ENCODE measurements at places on chromosomes 1 and 21.

DNA sequence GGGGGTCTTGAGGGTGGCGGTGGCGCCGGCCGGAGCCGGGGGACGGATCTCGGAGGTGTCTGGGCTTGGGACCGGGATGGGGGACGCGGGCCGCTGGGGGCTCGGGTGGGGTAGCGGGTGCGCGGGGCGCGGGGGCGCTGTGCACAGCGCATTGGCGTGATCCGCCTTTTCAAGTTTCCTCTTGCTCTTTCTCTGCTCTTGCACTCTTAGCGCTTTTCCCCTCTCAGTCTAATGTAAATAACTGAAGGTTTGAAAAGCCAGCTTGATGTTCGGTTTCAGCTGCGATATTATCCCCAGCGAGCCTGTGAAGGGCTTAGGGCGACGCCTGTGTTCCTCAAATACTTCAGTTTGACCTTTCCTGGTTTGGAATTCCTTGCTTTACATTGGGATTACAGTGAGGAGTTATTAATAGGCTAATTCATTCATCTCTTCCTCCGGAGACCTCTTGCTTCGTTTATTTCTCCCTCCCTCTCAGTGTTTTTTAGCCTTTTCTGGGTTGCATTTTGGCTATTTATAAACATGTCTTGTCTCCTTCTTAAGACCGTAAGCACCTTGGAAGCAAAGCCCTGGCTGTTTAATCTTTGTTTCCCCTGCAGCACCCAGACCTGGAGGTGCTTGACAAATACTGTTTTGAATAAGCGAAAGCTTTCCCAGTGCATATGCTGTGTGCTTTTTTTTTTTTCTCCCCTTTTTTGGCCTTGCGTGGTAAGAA lies 693 bp downstream of the RAB4A start:
- DNase-seq: peak; percentile 54

DNA sequence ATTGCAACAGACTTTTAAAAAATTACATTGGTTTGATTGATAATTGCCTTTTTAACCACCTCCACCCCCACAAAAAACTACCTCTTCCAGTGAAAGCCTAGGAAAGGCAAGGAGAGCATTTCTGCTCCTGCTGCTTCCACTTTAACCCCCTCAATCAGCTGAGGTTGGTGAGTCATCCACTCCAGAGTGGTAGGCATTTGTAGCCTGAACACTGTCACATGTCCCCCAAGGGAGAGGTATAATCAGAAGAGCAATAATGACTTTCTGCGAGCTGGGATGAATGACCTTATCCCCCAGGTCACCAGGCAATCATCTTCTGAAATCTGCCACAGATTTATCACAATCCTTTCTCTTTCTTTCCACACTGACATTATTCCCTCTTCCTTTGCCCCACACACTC lies 126.6 kb upstream of the CAMK1G start:
- DNase-seq: peak; percentile 37

DNA sequence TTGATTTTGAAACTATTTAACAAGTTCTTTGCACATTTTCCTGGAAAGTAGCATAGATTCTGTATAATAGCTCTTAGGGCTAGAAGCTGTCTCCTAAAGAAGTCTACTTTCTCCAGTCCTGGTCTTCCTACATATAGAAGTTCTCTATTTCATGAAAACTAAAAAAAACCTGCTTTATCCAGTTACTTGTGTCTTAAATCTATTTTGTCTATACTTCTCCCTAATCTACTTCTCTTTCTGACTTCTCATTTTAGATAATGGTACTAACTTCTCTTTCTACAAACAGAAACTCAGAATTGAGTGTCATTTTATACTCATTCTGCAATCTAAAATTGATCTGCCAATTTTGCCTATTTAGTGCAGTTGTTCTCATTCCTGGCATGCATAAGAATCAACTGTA lies 28.7 kb downstream of the PDE4B start:
- no peak for DNase-seq

DNA sequence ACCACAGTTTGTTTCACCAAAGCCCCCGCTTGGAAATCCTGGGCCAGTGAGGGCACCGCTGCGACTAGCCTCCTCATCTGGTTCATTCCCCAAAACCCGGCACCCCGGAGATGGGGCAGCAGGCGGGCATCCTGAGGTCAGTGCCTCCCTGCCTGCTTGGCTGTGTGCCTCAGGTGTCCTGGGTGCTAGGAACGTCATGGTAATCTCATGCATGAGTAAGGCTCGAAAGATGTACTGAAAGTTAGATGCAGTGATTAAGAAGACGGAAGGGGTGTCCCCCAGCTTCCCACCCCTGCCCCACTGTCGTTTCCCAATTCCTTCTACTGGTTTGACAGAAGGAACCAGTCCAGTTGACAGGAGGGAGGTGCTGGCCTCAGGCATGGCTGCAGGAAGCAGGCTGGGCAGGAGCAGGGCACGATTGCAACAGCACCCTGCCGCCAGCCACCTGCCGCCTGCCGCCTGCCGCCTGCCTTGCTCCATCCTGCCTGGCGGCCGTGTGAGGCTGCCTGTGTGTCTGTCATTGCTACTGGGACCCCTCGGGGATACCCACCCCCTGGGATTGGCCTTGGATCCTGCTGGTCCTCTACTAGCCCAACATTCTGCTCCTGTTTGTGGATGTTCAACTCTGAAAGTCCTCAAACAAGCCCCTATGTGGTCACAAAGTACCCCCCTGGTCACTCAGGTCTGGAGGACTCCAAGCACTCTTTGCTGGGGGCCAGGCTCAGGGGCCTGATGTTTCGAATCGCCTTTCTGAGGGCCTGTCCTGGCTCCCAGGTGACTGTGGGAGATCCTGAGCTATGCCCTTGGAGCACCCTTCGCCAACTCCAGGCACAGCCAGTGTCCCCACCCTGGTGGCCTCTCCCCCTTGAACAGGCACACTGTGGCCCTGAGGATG lies 73.0 kb upstream of the IFFO2 start:
- DNase-seq: no peak

GRCh38 chr1:26350343-26350700 lies 3.6 kb downstream of the CRYBG2 start:
- DNase-seq: no peak

DNA sequence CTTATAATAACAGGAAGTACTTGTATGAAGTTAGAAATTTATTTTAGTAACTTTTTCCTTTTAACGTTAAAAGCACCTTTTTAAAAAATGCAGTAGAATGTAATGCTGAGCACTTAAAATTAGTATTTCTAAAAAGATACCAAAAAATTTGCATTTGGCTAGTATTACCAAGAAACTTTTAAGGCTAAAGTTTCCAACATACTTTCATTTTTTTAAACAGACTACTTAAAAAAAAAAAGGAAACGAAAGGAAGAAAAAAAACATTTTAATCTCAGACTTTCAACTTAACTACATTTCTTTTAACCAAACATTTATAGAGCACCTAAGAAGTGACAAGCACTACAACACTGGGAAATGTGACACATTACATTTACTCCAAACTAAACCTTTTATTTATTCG lies 2.8 kb downstream of the ARID4B start:
- no peak for DNase-seq

DNA sequence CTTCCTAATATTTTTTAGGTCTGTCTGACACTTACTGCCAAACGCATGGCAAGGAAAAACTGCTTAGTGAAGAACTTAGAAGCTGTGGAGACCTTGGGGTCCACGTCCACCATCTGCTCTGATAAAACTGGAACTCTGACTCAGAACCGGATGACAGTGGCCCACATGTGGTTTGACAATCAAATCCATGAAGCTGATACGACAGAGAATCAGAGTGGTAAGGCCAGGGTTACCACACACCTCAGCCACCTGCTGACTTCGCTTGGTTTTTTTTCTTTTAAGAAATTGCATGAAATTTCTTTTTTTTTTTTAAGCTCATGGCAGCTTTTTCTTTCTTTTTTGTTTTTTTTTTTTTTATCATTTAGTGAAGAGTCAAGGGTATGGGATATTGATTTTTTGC lies 17.2 kb downstream of the ATP1A1 start:
- no peak for DNase-seq

GRCh38 chr1:21904704-21905520 lies 32.2 kb downstream of the HSPG2 start:
- DNase-seq: peak; percentile 75

- no peak for DNase-seq
Measured at GRCh38 chr1:160904783-160905616, 20.0 kb upstream of the ITLN1 start.

- no peak for DNase-seq
Measured at GRCh38 chr1:203183828-203184227, 2.7 kb downstream of the CHI3L1 start.

GRCh38 chr21:36097427-36098181 lies 27.8 kb downstream of the CBR1 start:
- peak; percentile 36 for DNase-seq

- no peak for DNase-seq
Measured at GRCh38 chr1:32929366-32929765, 28.2 kb upstream of the TMEM54 start.

DNA sequence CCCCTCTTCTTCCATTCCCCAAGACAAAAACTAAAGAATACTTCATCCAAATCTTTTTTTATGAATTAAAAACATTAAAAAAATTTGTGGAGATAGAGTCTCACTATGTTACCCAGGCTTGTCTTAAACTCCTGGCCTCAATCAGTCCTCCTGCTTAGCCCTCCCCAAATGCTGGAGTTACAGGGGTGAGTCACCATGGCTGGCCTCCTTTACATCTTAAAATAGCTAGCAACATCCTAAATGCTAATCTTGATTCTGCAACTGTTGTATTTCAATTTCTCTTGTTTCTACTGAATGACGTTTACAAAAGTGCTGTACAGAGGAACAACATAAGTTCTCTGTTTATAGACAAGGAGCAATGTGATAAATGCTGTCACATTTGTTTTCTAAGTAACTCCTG lies 483.5 kb downstream of the ADGRL2 start:
- no peak for DNase-seq

- DNase-seq: no peak
Measured at GRCh38 chr1:20351911-20352701, 61.4 kb downstream of the VWA5B1 start.

DNA sequence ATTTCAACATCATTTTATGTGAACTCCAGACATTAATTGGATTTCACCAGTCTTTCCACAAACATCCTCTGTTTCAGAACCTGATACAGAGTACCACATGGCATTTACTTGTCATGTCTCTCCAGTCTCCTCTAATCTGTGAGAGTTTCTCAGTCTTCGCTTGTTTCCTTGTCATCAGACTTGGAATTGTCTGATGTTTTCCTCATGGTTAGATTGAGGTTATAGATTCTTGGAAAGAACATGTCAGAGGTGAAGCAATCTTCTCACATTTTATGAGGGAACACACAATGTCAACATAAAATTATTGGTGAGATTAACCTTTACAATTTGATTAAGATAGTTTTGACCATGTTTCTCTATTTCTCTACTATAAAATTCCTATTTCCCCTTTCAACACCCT lies 74.9 kb upstream of the TMPRSS15 start:
- no peak for DNase-seq

GRCh38 chr21:32918478-32919120 lies 107.1 kb upstream of the OLIG2 start:
- no peak for DNase-seq

DNA sequence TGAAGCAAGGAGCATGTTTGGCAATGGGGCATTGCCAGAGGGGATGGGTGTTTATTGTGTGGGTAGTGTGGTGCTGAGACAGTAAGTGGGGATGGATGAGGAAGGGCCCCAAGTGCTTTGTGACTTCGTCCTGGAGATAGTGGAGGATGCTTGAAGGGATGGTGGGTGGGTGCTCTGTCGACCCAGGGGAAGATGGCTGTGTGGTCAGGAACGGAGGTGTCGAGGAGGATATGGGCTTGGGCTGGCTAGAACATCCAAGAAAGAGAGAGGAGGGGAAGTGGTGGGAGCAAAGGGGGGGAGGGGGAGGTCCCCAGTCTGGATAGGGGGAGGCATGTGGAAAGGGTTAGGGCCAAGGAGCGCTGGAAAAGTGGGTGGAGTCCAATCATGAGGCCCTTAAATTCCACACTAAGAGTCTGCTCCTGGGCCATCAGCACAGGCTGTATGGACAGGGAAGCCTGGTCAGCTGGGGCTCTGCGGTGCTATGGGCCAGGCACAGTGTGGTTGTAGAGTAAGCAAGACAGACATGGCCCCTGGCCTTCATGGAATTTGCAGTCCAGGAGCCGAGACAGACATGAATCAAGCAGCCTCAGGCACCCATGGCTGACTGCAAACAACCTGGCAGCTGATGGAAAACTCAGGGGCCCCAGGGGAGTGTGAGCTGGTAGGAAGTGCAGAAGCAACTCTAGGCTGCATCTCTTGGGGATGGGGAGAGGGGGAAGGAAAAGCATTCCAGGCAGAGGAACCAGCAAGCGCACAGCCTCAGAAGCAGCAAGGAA lies 36.3 kb downstream of the EDN2 start:
- peak; percentile 19 for DNase-seq

DNA sequence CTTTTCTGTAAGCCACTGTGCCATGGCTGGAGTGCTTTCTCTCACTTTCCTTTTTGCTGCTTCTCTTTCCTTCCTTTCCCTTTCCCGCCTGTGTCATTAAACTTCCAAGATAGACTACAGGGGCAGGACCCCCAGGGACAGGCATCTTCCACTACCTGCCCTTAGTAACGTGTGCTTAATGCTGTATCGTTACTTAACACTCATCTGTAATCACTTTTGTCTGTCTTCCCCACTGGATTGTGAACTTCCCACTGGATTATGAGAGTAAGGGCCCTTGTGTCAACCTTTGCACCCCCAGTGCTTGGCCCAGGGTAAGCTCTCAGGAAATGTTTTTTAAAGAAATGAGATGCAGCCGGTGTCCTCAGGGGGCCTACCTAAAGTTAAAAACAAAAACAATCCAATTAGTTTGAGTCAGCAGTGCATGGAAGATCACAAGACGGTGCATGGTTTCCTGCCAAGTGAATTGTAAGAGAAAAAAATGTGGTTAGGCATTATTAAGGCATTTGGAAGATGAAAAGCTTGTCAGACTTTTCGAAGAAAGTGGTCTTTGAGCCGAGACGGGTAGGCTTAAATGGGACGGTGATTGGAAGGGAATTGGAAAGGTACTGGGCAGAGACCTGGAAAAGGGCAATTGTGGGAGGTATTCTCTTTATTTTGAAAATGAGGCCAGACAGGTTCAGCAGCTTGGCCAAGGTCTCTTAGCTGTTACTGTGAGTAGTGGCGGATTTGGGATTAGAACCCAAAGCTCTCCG lies 958 bp downstream of the LYPLAL1 start:
- DNase-seq: peak; percentile 85

- DNase-seq: peak; percentile 69
Measured at GRCh38 chr1:111538343-111539025, 35.1 kb upstream of the ADORA3 start.

GRCh38 chr1:75583282-75583681 lies 27.6 kb downstream of the SLC44A5 start:
- DNase-seq: no peak

GRCh38 chr1:207941665-207942064 lies 30.7 kb upstream of the CD34 start:
- no peak for DNase-seq

GRCh38 chr1:234544087-234544579 lies 65.2 kb upstream of the TARBP1 start:
- DNase-seq: peak; percentile 93

- no peak for DNase-seq
Measured at GRCh38 chr1:235882816-235883215, 16.1 kb upstream of the LYST start.

GRCh38 chr1:16011936-16012589 lies 5.8 kb downstream of the HSPB7 start:
- DNase-seq: no peak
